ENCODE measurements at places on chromosomes 13 and 19. TPM values are rescaled to one million over a fixed set of nuclear protein-coding genes. Genes with fewer than 3 reads are reported as not detected.

- DNase-seq = no peak
- H3K36me3 ChIP-seq = no peaks in the 10 kb centered on the region
- peak overlapping the region; percentile 58 for H3K4me3 ChIP-seq
- H3K27ac ChIP-seq = no peak overlapping the region
- peaks cover 11% of the 10 kb centered on the region for H3K4me1 ChIP-seq
- peaks cover 51% of the 10 kb centered on the region for H3K27me3 ChIP-seq
These were observed 15.4 kb upstream of the NOP53 start for GRCh38 chr19:47729799-47730520.

Gene KLK3
- total RNA-seq = not detected

DNA sequence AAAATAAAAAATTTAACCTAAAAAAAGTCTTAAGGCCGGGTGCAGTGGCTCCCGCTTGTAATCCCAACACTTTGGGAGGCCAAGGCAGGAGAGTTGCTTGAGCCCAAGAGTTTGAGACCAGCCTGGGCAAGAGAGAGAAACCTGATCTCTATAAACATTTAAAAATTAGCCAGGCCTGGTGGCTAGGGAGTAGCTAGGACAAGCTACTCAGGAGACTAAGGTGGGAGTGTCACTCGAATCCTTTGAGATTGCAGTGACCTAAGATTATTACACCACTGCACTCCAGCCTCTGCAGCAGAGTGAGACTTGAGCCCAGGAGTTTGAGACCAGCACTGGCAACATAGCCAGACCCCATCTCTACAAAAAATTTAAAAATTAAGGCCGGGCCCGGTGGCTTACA is 1.1 kb downstream of the CCDC97 start:
- peaks cover 25% of the 10 kb centered on the region for H3K36me3 ChIP-seq
- peak overlapping the region; percentile 98 for H3K27ac ChIP-seq
- DNase-seq = no peak
- peak overlapping the region; percentile 100 for H3K4me3 ChIP-seq

GRCh38 chr19:33804021-33804799 is 7.5 kb downstream of the KCTD15 start:
- no peak overlapping the region for H3K4me3 ChIP-seq
- peaks cover 3% of the 10 kb centered on the region for H3K27me3 ChIP-seq
- H3K4me1 ChIP-seq = peaks cover 4% of the 10 kb centered on the region

Gene SIGLEC8
- not detected for total RNA-seq

DNA sequence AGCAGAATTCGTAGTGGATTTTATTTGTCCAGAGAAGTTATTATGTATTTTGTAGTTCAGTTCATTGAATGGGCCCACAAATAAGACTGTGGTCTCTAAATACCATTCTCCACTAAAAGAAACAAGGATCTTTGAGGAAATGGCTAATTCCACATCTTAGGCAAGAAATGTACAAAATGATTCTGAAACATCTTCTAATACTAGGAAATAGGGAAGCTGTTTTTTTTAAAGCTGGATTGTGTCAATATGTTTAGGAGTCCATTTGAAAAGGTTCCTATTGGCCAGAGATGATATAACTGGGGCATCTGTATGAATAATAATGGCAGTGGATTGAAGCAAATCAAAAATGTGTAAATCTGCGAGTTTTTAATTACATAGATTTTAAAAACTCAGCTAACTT is 88.5 kb upstream of the SIAH3 start:
- no peak overlapping the region for H3K4me3 ChIP-seq
- no peaks in the 10 kb centered on the region for H3K36me3 ChIP-seq
- no peaks in the 10 kb centered on the region for H3K4me1 ChIP-seq
- peaks cover 22% of the 10 kb centered on the region for H3K27me3 ChIP-seq
- no peak overlapping the region for H3K27ac ChIP-seq

Measured in natural killer cell treated with Interleukin-12 subunit alpha and Interleukin-12 subunit beta and Interleukin-15 and Interleukin-18, amount 100 ng/mL, for 72 hours (primary cell).